ENCODE measurements at places on chromosomes 3 and 15.

DNA sequence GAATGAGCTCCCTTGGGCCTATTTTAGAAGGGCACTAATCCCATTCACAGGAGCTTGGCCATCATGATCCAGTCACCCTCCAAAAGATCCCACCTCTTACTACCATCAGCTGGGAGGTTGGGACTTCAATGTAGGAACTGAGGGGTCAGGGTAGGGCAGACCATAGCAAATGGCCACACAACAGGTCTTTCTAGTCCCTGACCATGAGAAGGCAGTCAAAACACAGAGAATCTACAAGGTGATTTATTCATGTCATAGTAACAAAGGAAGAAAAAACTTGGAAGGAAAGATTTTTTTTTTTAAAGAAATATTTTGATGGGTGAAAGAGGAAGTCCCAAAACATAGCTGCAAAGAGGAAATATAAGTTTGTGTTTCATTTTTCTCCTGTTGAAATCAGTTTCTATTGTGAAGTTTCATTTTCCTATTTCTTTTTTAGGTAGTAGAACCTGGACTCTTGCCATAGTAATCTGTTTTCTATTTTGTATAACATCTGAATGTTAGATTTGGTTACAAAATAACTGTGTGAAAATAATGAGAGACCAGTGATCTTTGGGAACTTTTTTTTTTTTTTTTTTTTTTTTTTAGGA lies 23.5 kb upstream of the TNFSF10 start:
- no peak for DNase-seq

GRCh38 chr3:63922491-63923199 lies 10.5 kb upstream of the SCAANT1 start:
- no peak for DNase-seq

GRCh38 chr15:75929799-75930565 lies 26.3 kb downstream of the FBXO22 start:
- DNase-seq = no peak

DNA sequence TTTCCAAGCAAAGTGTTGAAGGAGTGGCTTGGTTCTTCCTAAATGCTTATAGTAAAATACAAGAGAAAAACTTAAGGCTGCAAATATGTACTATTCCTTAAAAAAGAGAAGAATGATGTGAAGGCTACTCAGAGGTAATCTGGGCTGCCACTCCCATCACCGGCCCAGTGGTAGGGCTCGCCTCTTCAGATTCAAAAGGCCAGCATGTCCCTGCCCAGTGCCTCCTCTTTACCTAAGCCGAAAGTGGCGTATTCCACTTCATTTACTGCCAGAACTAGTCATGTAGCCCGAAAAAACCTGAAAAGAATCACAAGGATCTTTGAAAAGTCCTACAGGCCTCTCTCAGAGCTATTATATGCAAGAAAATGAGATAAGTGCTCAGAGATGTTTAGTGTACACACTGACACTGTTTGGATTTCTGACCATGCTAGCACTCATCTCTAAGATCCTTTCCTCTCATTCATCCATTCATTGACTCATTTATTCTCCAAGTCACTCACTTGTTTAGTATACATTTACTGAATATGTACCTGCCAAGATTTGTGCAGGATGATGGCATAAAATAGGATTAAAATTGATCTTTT lies 373.3 kb upstream of the THBS1 start:
- DNase-seq = no peak

DNA sequence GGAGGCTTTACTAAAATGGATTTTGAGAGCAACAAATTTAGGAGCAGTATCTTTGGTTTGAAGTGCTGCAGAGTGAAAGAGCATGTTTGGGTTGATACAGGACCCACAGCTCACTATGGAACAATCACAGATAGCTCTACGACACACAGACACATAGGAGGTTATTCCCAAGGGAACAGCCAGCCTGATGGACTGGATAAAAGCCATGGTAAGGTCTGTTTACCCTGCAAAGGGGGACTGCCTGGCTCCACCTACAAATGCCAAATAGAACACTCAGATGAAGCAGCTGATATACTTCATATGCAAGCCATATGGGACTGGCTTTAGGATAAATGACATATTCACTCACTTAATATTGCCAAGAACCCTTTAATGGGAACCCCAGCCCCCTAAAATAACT lies 75.4 kb downstream of the CDC25A start:
- DNase-seq = no peak

- no peak for DNase-seq
Observed at GRCh38 chr15:54567408-54568035, 589.3 kb downstream of the UNC13C start.

DNA sequence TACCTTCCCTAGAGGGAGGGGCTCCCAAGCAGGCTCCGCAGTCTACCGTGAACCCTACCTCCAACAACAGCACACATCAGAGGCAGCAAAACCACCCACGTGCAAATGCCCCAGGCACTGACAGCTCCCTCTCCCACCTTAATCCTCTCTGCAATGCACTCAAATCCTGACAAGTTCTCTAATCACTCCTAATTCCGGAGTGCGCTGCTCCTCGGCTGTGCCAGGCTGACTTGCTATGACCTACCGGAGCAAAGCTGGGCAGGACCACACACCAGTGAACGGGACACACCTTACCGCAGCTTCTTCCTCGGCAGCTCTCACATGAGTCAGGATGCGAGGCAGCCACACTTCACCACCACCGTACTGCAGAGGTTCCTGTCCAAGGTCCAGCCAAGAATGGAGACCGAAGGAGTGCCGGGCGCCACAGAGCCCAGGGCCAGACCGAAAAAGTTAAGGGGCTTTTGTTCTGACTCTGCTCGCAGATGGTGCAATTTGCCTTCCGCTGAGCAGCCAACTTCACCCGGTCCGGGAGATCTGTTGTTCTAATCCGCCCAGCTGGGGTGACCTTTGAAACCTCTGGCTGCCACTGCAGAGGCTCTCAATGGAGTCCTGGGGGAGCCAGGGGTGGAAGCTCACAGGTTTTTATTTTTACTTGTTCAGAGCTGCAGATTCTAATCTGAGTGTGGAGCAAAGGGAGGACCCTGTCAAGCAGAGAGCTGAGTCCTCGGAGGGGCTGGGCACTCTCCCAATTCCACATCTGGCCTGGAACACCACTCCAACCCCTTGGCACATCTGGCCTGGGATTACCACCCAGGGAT lies 84.4 kb downstream of the MYLK start:
- DNase-seq = no peak

GRCh38 chr3:138348754-138349739 lies 668 bp downstream of the MRAS start:
- DNase-seq = no peak

- no peak for DNase-seq
Observed at GRCh38 chr3:10768708-10769394, 47.2 kb upstream of the SLC6A11 start.

DNA sequence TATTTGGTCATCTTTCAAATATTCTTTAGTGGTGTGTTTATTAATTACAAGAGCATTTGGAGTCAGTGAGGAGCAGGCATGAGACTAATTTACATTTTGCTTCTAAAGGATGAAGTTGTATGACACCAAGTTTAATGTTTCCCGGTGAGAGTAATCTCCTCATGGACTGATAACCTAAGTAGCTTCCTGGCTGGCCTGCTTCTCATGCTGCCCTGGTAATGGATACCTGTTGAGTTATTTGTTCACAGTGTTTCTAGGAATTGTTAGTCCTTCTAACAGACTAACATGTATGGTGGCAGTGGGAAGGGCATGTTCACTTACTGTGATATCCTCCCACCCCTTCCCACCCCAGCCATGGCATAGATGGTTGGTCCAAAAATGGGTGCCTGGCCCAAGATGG lies 69.3 kb upstream of the CMTM7 start:
- no peak for DNase-seq

DNA sequence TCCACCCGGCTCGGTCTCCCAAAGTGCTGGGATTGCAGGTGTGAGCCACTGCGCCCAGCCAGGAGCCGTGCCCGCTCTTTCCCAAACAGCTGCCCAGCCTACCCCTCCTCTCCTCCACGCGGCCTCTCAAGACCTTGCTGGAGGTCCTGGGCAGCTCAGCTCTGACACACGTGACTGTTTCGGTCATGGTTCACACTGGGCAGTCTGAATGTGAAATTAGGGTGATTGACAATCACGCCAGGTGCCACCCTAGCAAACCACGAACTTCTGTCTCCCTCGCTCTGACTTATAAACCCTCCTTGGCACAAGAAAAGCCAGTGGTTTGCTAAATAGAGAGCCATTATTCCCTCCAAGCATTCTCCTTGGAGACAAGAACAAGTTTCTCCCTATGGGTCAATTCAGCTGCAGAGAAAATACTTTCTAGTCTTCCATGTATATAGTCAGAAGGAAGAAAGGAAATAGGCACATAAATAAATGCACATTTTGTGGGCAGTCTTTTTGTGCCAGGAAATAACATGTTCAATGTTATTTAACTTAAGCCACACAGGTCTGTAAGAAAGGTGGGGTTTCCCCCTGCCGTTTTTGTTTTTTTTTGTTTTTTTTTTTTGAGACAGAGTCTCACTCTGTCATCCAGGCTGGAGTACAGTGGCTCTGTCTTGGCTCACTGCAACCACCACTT lies 121.9 kb upstream of the MEF2A start:
- no peak for DNase-seq

- no peak for DNase-seq
Observed at GRCh38 chr15:87118435-87118834, 1038.8 kb downstream of the AGBL1 start.

GRCh38 chr3:50364573-50365079 lies 5.3 kb upstream of the TMEM115 start:
- no peak for DNase-seq

GRCh38 chr15:77538027-77538451 lies 94.7 kb downstream of the LINGO1 start:
- DNase-seq = no peak

GRCh38 chr15:57355259-57355658 lies 21.0 kb upstream of the CGNL1 start:
- no peak for DNase-seq

DNA sequence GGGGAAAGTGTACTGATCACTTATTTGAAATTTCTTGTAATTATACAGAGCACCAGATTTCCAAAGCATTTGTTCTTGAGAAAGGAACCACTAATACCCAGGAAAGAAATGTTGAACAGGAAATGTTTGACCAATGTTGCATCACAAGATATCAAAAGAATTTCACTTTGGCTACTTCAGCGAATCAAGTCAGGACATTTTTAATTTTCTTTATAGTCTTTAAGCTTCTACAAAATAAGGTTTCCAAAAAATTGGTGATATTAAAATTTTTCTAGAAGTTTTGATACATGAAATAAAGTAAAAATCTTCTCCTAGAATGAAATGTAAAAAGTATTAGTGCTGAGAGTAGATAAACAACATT lies 421.9 kb downstream of the MECOM start:
- no peak for DNase-seq

DNA sequence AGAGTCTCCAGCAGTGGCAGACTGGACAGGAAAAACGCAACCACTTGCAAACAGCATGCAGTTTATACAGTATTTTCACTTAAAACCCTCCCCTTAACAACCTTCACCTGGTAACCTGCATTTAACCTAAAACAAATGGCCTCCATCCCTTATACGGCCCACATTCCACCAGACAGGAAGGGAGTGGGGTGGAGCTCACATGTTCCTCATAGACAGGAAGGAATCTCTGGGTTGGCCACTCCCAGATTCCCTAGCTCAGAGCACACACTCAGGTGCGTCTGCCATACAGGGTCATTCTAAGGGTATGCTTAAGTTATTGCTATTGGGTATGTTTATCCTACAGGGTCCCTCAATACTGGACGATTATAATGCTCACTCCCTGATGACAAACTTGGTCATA lies 16.8 kb upstream of the ABHD2 start:
- no peak for DNase-seq

GRCh38 chr3:122689587-122689986 lies 8.9 kb downstream of the PARP14 start:
- no peak for DNase-seq

- DNase-seq = peak; percentile 5
Observed at GRCh38 chr3:128296469-128297251, 143.4 kb downstream of the EEFSEC start.

All from activated T-helper 2 cell treated with anti-CD3 and anti-CD28 coated beads, Interferon-gamma antibody, Interleukin-2, Interleukin-4, amounts not matched to agents 10 μg/mL and 5 μg/mL and 100 μg/mL, durations not matched to agents 14 hours and 24 hours and 36 hours (primary cell).